ENCODE measurements at places on chromosomes 12 and 14.

DNA sequence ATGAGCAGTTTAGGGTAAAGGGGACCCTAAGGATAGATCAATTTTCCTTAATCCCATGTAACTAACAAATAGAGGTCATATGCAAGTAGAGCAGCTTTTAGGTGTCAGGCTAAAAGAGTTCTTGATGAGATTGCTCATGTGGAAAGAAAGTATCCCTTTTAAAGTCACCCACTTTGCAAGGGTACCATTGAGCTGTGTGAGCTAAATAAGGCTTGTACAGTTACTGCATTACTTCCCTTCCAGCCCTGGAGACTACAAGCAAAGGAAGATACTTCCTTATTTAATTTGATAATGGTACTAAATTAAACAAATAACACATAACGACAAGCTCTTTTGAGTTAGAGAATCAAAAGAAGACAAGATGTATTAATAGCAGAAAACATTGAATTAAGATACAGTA, 191.7 kb downstream of the TMX1 start:
- DNase-seq = no peak

DNA sequence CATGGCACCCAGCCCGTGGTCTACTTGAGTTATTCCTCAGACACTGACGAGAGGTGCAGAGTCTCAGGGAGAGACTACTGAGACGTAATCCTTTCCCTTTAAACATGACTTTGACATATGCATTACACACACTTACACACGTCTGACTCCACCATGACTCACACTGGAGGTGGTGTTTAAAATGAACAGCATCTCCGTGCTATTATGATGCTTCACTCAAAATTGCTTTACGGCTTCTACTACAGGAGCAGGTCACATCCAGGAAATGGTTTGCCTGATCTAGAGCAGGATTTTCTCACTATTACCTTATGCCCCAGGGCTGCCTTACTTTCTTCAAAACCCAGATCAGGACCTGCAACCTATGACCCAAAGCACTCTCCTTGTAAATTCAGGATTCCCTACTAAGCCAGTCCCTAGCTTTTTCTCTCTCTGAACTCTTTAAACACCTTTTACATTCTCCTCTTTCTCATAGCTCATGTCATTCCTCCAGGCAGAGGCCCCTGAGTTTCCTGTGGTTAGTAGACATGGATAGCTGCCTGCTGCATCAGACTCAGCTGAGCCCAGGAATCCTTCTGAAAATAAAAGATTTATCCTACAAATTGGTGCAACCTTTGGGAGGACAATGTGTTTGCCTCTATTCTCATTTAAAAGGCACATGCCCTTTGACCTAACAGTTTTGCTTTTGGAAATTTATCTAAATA, 31.2 kb downstream of the TMCC3 start:
- DNase-seq = peak; percentile 59

DNA sequence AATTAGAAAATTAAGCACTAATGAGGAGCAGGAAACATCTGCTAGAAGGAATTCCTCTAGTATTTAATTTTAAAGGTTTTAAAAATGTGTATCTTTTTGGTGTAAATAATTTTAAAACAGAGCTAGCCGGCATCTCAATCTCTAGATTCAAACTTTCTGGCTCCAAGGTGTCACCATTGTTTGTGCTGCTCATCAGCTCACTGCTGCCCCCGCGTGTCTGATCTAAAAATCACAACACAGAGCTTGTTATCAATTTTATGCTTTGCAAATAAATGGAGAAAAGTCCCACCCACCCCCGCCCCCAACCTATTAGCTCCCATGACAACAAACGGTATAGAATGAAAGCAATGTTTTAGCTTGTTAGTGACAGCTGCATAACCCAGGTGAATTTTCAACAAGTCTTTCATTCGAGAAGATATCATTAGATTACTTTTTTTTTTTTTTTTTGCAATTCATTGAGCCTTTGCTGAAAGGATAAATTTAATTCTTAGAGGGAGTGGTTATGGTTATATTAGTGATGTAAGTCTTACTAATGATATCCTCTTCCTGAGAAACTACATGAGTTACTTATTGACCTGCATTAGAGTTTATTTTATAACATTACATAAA, 11.3 kb upstream of the ABHD12B start:
- peak; percentile 74 for DNase-seq

GRCh38 chr12:29552324-29552927, 54.9 kb upstream of the OVCH1 start:
- peak; percentile 62 for DNase-seq

DNA sequence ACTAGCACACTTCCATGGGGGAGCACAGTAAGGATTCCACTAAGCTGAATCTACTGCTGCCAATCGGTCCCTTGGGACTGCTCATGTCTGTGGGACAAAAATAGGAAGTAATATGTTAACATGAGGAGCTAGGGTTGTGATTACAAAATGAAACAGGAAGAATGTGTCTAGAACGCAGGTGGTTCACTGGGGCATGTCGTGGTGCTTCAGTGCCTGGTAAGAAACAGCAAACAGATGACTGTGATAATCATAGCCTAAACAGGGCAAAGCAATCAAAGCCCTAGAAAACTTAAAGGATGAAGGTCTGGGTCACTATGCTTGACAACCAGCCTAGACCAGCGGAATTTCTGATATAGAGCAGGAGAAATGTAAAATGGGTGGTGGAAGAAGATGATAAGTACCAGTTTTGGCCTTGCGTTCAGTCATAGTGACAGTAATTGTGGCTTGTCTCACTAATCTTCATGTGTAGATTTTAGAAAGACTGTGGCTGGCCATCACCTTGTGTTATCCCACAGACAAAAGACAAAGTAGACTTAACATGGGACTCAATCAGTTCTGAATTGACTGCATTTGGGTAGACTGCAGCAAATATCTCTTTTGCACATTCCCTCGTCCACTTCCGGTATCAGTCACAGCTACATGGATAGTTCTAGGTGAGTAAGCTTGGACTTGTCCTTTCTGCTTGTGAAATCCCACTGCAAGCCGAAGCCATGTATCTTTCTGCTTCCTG, 51.4 kb downstream of the WASHC3 start:
- DNase-seq = no peak

GRCh38 chr12:17372508-17372907, 717.5 kb downstream of the RERGL start:
- DNase-seq = no peak

DNA sequence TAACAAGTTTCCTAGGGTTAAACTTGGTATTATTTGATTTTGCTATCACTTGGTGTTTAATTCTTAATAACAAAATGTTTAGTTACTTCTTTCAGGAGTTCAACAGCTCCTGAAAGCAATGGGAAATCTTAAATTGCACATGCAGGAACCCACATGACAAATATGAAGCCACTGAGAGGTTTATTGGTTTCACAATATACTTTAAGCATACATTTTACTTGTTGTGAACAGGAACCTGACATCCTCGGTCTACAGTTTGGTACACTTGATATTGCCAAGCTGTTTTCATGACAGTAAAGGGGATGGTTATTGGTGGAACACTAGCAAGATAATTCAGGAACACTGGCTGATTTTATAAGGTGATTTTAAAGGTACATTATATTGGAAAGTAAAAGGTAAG, 46.2 kb downstream of the SLC38A1 start:
- DNase-seq = no peak

GRCh38 chr12:1799051-1799881, 21.1 kb upstream of the LRTM2 start:
- no peak for DNase-seq

GRCh38 chr14:21840765-21841164, 167.1 kb upstream of the OR4E1 start:
- DNase-seq = no peak

DNA sequence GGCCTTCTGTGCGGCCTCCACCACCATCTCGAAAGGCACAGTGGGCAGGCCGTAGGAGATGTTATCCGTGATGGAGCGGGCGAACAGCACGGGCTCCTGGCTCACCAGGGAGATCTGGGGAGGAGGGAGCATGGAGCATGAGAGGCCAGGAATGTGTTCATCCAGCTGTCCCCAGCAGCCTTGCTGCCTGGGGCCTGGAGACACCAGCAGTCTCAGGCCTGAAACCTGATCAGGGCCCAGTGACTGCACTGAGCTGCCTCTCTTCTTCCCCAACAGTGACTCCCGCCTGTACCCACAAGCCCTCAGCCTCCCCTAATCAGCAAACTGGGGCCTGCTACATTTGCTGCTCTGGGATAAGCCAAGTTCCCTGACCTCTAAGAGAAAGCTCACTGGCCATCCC, 30.9 kb downstream of the ABCB9 start:
- DNase-seq = no peak

- DNase-seq = no peak
Measured at GRCh38 chr12:92601176-92601575, 101.6 kb upstream of the PLEKHG7 start.

DNA sequence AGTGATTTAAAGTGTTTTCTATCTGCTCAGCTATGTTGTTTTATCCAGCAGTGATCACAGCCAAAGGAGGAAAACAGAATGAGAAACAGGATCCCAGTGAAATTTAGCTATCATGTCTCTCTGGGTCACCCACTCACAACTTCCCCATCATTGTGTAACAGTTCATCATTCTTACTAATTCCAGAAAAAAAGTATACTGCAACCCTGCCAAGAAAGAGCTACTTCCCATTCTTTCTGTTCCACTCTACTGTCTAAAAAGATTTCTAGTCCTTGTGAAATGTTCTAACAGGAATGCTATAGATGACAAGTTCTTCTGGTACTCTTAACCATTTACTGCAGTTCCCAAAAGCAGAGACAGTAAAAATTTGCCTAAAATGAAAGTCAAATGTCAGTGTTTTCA, 39.2 kb upstream of the CD163 start:
- no peak for DNase-seq

- peak; percentile 85 for DNase-seq
Measured at GRCh38 chr14:72608391-72609204, 285.3 kb downstream of the DPF3 start.

DNA sequence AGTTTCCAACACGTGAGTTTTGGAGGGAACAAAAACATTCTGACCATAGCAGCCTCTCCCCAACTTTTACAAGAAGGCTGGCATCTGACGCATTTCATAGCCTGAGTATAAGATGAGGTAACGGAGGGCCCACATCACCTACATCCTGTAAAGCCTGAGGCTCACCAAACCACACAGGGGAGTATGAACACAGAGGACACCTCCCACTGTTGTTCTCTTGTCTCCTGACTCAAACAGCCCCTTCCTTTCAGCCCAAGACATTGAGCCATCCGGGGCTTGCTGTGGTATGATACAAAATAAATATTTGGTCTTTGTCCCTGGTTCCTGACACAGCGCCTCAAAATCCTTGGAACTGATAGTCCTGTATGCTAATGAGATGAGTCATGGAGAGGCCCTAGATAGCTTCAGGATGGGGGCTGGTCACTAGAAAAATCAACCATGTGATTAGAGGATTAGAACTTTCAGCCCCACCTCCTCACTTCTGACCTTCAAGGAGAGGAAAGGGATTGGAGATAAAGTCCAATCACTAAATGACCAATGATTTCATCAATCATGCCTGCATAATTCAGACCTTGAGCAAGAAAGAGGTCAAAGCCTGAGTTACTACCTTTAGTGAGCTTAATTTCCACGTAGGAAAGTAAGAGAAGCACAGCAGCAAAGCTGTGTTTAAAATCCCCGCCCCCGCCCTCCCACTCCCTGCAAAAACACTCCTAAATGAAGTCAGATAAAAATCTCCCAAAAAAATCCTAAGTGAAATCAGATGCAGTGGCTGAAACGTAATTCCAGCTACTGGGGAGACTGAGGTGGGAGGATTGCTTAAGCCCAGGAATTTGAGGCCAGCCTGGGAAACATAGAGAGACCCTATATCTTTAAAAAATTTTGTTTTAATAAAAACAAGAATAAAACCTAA, 236.4 kb downstream of the PCNX1 start:
- DNase-seq = peak; percentile 87

DNA sequence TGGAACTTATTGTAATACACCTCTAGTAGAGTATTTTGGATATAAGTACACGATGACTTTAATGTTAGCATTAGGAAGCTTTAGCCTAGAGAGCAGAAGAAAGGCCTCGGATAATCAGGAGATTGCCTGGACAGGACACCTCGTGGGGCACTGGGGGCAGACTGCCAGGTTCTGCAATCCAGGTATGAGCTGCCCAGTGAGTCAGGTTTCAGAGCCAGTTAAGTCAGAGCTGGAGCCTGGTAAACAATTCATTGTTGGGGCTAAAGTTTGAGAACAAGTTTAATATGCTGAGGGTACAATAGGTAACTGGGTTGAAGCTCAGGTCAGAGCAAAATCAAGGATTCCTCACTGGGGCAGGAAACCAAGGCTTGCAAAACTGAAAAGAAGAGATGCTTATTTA, 107.4 kb downstream of the RERGL start:
- DNase-seq = no peak

- no peak for DNase-seq
Measured at GRCh38 chr12:6469092-6469491, 1.4 kb downstream of the VAMP1 start.

- DNase-seq = no peak
Measured at GRCh38 chr14:95445161-95445560, 71.3 kb downstream of the SYNE3 start.

- DNase-seq = no peak
Measured at GRCh38 chr12:77500089-77500488, 330.6 kb upstream of the NAV3 start.

- DNase-seq = no peak
Measured at GRCh38 chr14:22781301-22781991, 15.0 kb downstream of the OXA1L start.

GRCh38 chr12:91871751-91872150, 273.9 kb downstream of the BTG1 start:
- DNase-seq = no peak

DNA sequence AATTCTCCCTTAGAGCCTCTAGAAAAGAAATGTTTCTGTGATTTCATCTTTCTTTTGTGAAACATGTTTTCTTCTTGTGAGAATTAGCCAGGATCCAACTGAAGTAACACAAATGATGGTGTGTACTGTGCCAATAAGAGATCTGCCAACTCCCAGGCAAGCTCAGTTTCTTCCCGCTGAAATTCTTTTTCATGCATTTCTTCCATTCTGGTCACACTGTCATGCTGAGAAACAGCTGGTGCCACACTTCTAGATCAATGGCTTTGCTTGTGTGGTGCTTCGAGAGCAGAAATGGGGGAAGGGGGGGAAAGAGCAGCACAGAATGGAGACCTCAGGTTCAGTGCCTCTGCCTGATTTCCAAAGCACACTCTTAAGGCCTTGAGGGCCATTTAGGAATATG, 41.4 kb upstream of the FGF6 start:
- no peak for DNase-seq

- peak; percentile 82 for DNase-seq
Measured at GRCh38 chr14:73662487-73662943, 17.7 kb downstream of the DNAL1 start.

GRCh38 chr14:83556746-83557453, 1973.0 kb upstream of the FLRT2 start:
- DNase-seq = no peak

Measured in SJSA1 (cell line).